ENCODE measurements at places on chromosomes 4 and X.

- DNase-seq: no peak
Observed at GRCh38 chrX:13087322-13088155, 43.1 kb upstream of the FAM9C start.

DNA sequence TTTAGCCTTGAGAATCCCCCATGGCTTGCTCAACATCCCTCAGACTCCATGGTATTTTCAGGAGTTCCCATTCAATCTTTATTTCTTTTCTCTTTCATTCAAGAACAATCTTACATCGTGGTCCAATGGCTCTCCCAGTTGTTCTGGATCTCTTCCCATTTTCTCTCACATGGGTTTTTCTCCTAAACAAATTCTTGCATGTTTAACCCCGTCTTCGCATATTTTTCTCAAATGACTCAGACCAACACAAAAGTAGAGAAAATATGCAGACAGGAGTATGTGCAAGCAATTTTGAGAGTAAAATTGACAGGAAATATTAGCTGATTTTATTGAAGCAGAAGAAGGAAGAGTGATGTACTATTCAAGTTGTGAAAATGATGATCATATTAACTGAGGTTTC, 396.4 kb upstream of the TRAM1L1 start:
- no peak for DNase-seq

DNA sequence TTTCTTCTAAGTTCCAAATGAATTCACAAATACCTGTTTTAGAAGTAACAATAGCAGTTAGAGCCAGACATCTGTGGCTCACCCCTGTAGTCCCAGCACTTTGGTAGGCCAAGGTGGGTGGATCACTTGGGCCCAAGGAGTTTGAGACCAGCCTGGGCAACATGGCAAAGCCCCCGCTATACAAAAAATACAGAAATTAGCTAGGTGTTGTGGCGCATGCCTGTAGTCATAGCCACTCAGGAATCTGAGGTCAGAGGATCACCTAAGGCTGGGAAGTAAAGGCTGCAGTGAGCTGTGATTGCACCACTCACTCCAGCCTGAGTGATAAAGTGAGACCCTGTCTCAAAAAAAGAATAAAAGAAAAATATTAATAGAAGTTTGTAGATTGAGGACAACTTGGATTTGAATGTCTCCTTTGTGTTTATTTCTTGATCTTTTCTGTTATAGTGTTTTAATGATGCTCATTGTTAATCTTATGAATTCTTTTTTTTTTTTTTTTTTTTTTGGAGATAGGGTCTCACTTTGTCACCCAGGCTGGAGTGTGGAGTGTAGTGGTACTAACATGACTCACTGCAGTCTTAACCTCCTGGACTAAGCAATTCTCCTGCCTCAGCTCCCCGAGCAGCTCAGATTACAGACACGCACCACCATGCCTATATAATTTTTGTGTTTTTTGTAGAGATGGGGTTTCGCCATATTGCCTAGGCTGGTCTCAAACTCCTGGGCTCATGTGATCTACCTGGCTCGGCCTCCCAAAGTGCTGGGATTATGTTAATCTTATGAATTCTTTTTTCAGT, 30.7 kb upstream of the RAPGEF2 start:
- DNase-seq: no peak

DNA sequence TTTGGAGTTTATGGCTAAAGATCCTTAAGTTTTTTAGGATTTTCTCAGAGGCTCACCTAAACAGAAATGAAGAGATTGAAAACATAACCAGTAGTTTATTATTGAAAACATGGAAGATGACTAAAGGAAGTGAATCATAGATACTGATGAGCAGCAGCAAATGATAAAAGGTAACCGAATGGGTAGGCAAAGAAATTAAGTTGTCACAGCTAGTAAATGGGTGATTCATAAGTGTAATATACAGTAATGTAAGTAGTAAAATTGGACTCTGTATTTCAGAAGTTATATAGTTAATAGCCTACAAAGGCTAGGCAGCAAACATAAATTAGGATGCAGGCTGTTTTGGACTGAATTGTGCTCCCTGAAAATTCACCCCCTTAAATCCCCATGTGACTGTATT, 59.0 kb upstream of the ADGRA3 start:
- DNase-seq: no peak

GRCh38 chrX:14028473-14028872, 1.2 kb downstream of the GEMIN8 start:
- DNase-seq: no peak

- peak; percentile 0 for DNase-seq
Observed at GRCh38 chr4:68683034-68683433, 12.6 kb upstream of the UGT2B15 start.

DNA sequence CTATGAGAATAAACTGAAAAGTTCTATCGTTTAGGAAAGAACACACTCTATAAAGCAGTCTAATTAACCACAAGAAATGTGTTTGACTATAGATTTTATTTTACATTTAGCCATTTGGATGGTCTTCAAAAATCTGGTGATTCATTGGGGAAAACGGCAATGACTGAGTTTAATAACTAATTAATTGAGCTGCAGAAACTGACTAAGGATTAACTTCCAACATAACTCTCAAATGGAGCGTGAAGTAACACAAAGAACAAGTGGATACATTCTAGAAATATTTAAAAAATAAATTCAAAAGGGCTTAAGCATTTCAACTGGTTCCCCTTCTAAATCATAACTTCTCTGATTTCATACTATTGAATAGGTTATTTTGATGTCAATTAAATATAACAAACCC, 1582.4 kb downstream of the PCDH18 start:
- DNase-seq: no peak

- DNase-seq: no peak
Observed at GRCh38 chr4:105623099-105623498, 70.7 kb downstream of the ARHGEF38 start.

- DNase-seq: no peak
Observed at GRCh38 chrX:40709395-40709794, 25.9 kb downstream of the MED14 start.

DNA sequence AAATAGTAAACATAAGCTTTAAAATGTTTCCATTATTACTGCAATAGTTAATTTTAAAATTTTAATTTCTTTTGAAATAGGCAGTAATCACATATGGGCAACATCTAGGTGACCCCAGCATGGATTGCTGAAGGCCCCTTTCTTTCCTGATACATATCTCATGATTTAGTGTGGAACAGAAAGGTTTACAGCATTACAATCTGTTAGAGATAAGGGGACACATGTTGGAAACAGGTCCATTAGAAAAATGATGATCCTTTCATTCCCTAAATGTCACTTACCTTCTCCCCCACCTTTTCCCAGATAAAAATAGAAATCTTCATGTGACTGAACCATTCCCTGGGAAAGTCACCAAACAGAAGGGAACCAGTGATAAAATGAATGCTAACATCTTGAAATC, 90.4 kb downstream of the RASL11B start:
- no peak for DNase-seq

GRCh38 chr4:117455088-117455487, 369.7 kb upstream of the TRAM1L1 start:
- DNase-seq: no peak

GRCh38 chr4:72527038-72527646, 41.9 kb downstream of the ADAMTS3 start:
- no peak for DNase-seq

GRCh38 chrX:139077281-139078250, 366.0 kb upstream of the FGF13 start:
- DNase-seq: no peak

DNA sequence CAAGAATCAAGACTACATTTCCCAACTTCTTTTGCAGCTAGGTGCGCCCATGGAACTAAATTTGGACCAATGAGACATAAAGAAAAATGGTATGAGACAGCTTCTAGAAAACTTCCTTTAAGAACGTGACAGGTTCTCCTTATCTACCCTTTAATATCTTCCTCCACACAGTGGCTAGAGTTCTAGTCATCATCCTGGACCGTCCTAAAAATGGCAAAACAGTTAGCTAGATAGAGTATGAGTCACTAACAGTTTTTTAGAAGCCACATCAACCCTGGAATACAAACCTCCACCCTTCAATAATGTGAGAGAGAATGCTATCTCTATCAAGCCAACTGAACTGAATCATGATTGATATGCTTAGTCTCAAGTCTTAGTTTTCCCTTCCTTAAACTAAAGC, 267.9 kb upstream of the SLC7A11 start:
- no peak for DNase-seq

DNA sequence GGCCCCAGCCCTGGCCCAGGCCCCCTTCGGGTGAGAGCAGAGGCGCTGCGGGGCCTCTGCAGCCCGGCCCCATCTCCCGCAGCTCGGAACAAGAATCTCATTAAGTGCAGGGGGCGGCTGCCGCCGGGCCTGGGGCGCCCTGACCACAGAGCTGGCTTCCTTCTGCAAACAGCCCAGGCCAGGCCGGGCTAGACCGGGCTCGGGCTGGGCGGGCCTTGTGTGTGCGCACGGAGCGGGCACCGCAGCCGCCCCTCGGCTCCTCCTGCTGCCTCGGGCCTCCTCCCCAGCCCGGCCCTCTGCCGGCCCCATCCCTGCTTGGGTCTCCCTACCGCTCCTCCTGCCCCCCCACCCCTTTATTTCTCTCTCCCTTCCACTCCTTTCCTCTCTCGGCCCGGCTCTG, 83.3 kb downstream of the EFNB1 start:
- DNase-seq: no peak

DNA sequence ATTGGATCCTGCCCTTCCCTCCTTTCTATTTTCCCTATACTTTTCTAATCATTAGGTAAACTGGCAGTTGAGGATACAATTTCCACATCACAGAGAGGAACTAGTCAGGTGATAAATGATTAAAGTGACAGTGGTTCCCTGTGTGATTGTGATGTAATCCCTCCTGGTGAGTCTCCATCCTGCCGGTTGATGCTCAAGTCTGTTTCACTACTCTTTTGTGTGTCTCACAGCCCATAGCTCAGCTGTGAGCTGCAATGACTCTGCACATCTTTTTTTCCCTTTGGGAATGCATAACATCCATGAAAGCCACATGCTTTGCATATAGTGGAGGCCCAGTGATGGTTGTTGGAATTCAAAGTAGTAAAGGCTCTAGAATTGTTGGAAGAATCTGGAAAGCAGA, 60.4 kb downstream of the CCNI start:
- no peak for DNase-seq

DNA sequence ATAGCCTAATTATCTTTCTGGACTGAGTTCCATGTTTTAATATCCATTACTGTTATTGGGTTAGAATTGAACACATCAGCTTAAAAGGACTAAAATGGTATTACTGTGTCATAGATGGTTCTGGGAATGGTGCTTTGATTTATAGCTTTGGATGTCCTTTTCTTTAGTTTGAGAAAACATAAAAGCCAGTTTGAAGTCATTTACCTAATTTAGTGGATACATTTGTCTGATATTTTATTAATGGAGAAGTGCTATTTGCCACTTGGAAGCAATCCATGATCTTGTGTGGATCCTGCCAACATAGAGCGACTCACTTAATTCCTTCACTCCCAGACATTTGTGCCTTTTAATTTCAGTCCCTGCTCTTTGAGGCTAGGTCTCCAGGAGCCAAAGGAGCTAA, 212.4 kb upstream of the PACRGL start:
- no peak for DNase-seq

DNA sequence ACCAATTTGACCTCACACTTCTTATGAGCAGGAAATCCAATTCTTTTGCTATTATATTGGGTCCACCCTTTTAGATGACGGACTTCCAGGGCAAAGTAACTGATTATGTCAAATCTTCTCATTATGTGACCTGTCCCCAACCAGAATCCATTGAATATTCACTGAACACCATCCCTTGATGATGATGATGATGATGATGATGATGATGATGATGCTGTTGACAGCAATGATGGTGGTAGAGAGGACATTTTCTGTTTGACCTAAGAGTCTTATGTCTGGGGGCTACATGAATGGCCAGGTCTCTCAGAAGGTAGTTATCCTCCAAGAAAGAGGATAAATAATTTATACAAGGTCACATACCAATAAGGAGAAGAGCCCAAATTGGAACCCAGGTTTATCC, 5.2 kb downstream of the TCEAL8 start:
- no peak for DNase-seq

DNA sequence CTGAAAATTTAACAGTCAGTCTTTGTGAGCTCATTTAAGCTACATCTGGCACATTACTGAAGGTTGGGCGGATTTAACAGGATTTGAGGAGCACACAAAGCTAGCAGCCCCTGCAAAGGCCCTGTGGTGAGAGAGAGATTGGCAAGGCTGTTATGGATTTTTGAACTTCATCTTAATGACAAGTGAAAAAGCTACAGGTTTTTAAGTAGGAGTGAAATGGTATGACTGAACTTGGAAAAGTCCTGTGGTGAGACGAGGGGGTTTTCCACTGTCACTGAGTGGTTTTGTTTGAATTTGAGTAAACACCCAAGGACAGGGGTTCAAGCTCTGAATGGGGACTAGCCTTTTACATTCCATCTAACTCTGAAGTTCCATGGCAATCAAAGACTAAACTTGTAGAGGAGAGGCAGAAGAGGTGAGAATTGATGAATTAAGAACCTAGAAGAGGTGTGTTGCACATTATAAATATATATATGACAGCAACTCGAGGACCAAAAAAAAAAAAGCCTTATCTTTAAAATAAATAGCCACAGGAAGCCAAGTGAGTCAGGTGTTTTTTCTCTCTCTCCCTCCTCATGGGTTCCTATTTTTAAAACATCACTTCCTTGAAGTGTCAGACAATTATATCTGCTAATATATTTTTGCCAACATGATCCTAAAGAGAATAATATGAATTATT, 47.8 kb upstream of the CLNK start:
- no peak for DNase-seq

DNA sequence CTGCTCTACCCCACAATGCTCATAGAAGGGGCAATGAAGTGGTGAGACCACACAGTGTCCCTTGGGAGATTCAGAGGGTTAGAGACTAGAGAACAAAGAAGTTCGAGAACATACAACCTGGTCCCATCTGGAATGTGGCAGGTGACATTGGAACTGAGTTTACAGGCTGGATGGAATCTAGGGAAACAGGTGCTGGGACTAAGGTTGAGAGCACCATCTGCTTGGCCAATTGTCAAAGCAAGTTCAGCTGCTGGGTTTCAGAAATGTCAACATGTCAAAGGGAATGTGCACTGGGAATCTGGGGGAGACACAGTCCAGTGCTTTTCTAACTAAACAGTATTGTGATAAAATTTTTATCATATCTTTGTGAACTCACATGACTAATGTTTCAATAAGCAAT, 15.9 kb upstream of the FAM13A start:
- DNase-seq: no peak

DNA sequence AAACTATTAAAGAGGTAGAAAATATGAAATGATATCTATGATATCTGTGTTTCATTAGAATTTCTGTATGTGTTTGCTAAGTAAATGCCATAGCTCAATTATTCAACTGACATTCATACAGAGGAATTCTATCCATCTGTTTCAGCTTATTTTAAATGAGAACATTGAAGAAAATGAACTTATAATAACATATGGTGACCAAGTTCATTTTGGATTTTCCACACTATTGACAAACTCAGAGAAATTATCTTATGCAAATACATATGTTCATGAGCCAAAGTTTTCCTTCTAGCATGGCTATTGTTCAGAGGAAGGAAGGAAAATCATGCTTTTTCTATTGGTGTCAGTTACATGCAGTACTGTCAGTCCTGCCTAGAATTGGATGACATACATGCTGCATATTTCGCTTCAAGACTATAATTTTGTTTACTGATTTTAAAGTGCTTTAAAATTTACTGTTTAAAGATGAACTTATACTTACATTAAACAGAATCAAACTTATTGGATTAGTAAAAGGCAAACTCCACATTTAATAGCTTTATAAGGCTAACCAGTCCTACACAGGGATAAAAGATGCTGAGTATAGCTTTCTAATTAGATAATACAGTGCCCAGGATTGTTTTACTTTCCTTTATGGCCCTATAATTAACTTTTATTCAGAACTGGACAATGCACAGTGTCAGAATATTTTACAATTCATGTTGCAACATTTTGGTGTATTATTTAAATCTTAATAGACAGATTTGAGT, 646.2 kb downstream of the TRAM1L1 start:
- DNase-seq: no peak

Data from NCI-H187 (cell line).